ENCODE measurements at places on chromosomes 6 and 20.

DNA sequence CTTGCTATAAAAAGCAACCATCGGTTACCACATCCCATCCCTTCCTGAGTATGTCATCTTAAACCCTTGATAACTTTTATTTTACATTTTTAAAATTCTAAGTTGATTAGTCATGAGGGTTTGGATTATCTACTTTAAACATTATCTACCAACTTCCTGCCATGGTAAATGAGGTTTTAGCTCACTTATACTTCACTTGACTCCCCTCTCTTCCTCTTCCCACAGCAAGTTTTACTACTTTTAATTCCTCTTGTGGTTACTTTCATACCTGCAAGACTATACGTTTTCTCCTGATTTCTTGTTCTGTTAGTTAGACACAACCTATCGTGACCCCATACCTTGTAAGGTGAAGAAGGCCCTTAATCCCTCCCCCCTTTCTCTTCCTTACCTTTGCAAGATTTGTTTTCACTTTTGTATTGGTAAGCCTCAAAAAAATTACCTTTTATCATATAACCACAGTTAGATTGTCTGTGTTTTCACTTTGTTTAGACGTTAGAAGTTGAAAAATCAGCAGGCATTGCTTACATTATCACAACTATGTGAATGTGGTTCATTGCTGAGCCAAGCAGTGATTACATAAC lies 60.1 kb upstream of the OGFRL1 start:
- H3K36me3 ChIP-seq, result no peaks in the 10 kb centered on the region
- H3K27me3 ChIP-seq, result peaks cover 3% of the 10 kb centered on the region
- DNase-seq, result no peak
- H3K4me3 ChIP-seq, result no peak overlapping the region
- H3K4me1 ChIP-seq, result peaks cover 8% of the 10 kb centered on the region

- H3K36me3 ChIP-seq, result peaks cover 24% of the 10 kb centered on the region
- peaks cover 19% of the 10 kb centered on the region for H3K4me1 ChIP-seq
- H3K27me3 ChIP-seq, result no peaks in the 10 kb centered on the region
Measured at GRCh38 chr6:155265843-155266535, 2.2 kb downstream of the CLDN20 start.

GRCh38 chr6:50712291-50712690 lies 1.0 kb upstream of the TFAP2D start:
- H3K27ac ChIP-seq, result no peak overlapping the region
- H3K36me3 ChIP-seq, result no peaks in the 10 kb centered on the region

DNA sequence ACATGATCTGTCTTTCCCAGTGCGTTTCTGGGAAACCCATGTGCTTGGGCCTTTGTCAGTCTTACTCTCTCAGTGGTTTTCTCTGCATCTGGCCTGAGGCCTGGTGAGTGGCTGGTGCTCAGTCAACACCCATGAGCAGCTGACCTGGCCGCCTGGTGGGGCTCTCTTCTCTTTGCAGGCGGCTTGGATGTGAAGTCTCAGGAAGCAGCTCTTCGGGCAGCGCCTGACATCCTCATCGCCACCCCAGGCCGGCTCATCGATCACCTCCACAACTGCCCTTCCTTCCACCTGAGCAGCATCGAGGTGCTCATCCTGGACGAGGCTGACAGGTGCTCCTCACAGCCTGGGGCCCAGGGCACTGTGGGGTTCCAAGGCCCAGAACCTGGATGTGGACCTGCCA lies 10.8 kb downstream of the DDX27 start:
- H3K27me3 ChIP-seq, result no peaks in the 10 kb centered on the region
- H3K36me3 ChIP-seq, result peaks cover 73% of the 10 kb centered on the region
- no peak for DNase-seq
- no peaks in the 10 kb centered on the region for H3K4me1 ChIP-seq
- no peak overlapping the region for H3K27ac ChIP-seq

DNA sequence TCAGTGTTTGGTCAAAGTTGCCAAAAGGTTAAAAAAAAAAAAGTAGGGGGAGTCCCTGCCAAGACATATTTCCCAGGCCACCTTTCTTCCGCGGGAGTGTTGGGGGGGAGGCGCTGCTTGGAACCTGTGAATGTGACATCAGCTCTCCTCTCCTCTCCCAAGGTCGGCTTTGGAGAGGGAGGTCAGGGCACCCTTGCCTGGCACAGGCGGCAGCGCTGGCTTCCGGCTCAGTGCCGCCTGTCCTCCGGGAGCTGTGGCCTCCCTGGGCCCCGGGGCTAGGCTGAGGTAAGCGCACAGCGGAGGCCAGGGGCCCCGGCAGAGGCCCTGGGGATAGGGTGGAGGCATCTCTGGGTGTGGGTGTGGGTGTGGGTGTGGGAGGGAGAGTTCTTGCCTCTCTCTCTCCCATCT lies 1.9 kb upstream of the EDN1 start:
- H3K4me3 ChIP-seq, result no peak overlapping the region
- DNase-seq, result no peak
- peaks cover 21% of the 10 kb centered on the region for H3K4me1 ChIP-seq

DNA sequence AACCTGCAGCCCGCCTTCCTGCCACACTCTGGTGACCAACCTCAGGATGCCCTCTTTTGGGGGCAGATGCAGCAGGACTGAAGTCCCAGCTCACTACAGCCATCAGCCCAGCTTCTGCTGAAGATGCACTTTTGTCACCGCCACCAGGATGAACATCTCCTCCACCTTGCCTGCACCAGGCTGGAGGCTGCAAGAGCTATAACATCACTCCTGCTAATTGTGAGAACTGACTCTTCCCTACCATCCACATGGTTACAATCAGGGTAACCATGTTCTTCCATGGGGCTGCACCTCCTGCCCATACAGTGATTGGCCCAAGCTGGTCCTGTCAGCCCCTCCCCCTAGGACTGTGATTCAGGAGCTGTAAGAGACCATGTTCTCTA lies 2.0 kb upstream of the ACTL10 start:
- peak overlapping the region; percentile 87 for H3K27ac ChIP-seq
- peak overlapping the region; percentile 85 for H3K4me3 ChIP-seq
- peaks cover 6% of the 10 kb centered on the region for H3K36me3 ChIP-seq
- no peaks in the 10 kb centered on the region for H3K27me3 ChIP-seq

DNA sequence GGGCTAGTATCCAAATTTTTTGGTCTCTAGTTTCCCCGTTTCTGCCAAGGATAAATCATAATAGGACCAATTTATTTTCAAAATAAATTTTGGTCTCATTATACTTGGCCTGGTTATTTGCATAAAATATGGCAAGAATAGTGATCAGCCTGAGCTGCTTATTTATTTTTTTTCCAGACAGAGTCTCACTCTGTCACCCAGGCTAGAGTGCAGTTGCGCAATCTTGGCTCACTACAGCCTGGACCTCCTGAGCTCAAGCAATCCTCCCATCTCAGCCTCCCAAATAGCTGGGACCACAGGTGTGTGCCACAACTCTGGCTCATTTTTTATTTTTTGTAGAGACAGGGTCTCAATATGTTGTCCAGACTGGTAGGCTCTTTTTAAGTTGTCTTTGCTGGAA lies 329.5 kb downstream of the PACRG start:
- DNase-seq, result no peak
- H3K4me1 ChIP-seq, result no peaks in the 10 kb centered on the region
- H3K27ac ChIP-seq, result no peak overlapping the region
- no peaks in the 10 kb centered on the region for H3K27me3 ChIP-seq
- no peaks in the 10 kb centered on the region for H3K36me3 ChIP-seq
- no peak overlapping the region for H3K4me3 ChIP-seq

DNA sequence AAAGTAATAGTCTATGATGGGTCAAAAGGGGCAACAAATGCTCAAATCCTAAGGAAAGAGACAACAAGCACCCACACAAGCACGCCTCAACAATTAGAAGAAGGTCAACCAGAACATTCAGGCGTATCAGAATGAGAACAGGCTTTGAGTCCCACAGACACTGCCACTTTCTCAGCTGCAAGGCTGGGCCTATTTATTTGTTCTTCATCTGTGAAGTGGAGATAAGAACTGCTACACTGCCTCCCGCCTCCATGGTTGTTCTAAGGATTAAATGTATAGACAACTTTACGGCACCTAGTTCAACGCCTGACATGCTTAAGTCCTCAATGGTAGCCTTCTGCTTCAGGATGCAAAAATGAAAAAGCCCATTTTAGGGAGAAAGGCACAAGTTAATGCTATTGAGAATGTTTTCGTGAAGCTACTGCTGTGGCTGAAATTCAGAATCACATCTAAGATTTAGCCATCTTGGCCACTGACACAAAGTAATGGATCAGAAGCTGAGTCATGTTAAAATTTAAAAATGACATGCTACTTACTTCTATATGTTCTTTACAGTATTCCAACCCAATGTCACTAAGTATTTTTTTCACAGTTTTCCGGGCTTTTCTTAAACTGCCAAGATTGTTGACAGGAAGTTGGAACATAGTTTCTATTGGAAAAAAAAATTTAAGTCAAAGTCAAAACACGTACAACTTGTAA lies 27.7 kb downstream of the ADNP start:
- H3K36me3 ChIP-seq, result peaks cover 57% of the 10 kb centered on the region
- DNase-seq, result no peak
- peaks cover 8% of the 10 kb centered on the region for H3K4me1 ChIP-seq
- no peak overlapping the region for H3K4me3 ChIP-seq
- no peaks in the 10 kb centered on the region for H3K27me3 ChIP-seq

GRCh38 chr6:155968921-155969320 lies 513.3 kb upstream of the NOX3 start:
- H3K27me3 ChIP-seq, result no peaks in the 10 kb centered on the region
- peaks cover 3% of the 10 kb centered on the region for H3K4me1 ChIP-seq
- no peak overlapping the region for H3K27ac ChIP-seq
- no peaks in the 10 kb centered on the region for H3K36me3 ChIP-seq

DNA sequence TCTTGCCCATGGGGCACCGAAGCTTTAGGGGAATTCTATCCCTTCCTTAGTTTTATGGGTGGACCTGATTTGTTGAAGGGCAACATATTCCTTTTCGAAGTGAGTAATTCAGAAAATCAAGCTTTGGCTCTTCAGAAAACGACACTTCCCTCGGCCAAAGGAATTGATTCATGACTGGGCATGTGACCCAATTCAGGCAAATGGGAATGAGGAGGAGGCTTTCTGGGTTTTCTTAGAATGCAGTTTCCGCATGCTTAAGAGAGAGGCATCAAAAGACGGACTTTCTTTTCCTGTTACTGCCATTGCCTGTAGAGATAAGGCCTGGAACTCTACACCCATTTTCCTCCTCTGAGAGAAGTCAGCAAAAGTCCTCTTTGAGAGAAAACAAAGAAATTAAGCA lies 179.5 kb downstream of the RFPL4B start:
- H3K4me3 ChIP-seq, result no peak overlapping the region
- H3K27ac ChIP-seq, result no peak overlapping the region
- DNase-seq, result no peak
- H3K4me1 ChIP-seq, result no peaks in the 10 kb centered on the region
- no peaks in the 10 kb centered on the region for H3K36me3 ChIP-seq
- no peaks in the 10 kb centered on the region for H3K27me3 ChIP-seq

GRCh38 chr6:32198866-32199265 lies 6.4 kb upstream of the GPSM3 start:
- no peaks in the 10 kb centered on the region for H3K27me3 ChIP-seq
- peaks cover 18% of the 10 kb centered on the region for H3K4me1 ChIP-seq
- H3K27ac ChIP-seq, result no peak overlapping the region
- no peak for DNase-seq
- H3K4me3 ChIP-seq, result no peak overlapping the region

- no peak for DNase-seq
- no peaks in the 10 kb centered on the region for H3K27me3 ChIP-seq
- no peaks in the 10 kb centered on the region for H3K36me3 ChIP-seq
- no peak overlapping the region for H3K27ac ChIP-seq
Measured at GRCh38 chr6:52557389-52558265, 19.2 kb downstream of the TRAM2 start.

- no peak overlapping the region for H3K27ac ChIP-seq
- no peaks in the 10 kb centered on the region for H3K4me1 ChIP-seq
- H3K4me3 ChIP-seq, result no peak overlapping the region
- no peaks in the 10 kb centered on the region for H3K27me3 ChIP-seq
- no peak for DNase-seq
- no peaks in the 10 kb centered on the region for H3K36me3 ChIP-seq
Measured at GRCh38 chr6:69594405-69594804, 202.4 kb downstream of the LMBRD1 start.
